Stimulated activated CD4-positive, alpha-beta T cell treated with anti-CD3 and anti-CD28 coated beads, Interleukin-15, amount 100 ng/mL, for 24 hours (primary cell): ENCODE measurements at places on chromosomes 5 and 9.

- DNase-seq: peak; percentile 60
These were observed 315.6 kb downstream of the MTRR start for GRCh38 chr5:8184455-8185063.

DNA sequence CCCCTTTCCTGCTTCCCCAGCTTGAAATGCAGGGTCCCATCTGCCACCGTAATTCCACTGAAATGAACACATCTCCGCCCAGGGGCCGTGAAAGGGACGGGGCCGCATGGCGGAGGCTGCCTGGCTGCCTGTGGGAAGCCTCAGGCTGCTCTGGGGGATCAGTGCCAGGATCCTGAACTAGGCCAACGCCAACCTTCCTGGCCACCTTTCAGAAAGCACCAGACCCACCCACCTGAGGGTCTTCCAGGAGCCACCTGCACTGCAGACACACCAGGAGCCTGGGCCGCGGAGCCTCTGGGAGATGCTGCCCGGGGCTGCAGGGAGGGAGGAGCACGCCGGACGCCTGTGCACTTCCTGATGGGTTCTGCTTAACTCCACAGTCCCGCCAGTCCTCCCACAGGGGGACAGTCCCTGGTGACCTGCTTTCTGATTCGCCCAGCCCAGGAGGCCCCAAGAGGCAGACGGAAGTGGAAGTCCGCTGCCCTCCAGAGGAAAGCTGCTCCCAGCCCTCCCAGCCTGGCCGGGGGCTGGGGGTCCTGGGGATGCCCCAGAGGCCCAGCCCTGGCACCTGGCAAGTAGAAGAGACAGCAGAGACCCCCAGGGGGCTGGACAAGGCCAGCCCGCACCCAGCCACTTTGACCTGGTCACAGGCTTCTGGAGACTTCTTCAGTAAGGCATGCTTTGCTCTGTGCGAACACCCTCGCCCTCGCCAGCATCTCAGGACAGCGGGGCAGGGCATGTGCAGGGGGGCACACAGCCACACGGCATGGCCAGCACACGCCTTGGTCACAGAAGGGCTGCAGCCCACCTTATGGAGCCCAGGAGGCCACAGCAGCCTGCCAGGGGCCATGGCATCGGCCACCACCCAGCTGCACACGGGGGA, at the start of gene CARD9:
CARD9 (minus strand) TSS at position 370 of the 883 bp plus-strand sequence. CDS start 1,591 bp downstream, outside the sequence.
- DNase-seq: peak; percentile 54

GRCh38 chr5:134539732-134540131, 14.3 kb downstream of the JADE2 start:
- no peak for DNase-seq

GRCh38 chr5:115948091-115948534, 14.2 kb upstream of the LVRN start:
- no peak for DNase-seq

GRCh38 chr5:143359869-143360268, 43.6 kb downstream of the NR3C1 start:
- no peak for DNase-seq

DNA sequence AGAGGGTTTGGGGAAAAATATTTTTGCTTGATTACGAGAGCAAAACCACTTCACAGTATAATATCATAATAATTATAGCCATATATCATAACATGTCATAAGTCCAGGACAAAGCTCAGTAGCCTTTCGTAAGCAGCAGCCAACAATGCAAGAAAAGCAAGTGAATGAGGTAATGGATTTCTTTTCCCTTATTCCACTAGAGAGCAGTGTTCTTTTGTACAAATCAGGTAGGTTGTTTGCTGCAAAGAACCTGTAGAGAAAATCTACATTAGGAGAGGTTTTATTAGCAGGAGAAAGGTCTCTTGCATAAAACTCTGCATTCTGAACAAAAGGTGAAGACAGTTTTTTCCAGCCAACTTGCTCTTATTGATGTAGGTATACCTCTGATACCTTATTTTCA, 1033.4 kb downstream of the TLE4 start:
- DNase-seq: no peak

DNA sequence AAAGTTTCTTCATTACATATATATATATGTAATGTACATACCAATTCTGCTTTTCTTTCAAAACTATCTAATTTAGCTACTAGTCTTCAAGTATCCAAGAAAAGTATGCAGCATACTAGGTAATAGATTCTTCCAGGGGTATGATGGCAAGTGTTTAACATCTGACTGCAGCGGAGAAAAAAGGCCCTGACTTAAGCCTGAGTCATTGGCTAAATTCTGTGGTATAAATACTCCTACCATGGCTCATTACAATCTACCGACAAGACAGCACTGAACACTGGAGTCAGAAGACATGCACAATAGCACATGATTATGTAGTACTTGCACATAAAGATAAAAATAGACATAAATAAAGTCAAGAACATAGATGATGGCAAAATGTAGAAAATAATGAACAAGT, 439.9 kb downstream of the BRINP1 start:
- no peak for DNase-seq

DNA sequence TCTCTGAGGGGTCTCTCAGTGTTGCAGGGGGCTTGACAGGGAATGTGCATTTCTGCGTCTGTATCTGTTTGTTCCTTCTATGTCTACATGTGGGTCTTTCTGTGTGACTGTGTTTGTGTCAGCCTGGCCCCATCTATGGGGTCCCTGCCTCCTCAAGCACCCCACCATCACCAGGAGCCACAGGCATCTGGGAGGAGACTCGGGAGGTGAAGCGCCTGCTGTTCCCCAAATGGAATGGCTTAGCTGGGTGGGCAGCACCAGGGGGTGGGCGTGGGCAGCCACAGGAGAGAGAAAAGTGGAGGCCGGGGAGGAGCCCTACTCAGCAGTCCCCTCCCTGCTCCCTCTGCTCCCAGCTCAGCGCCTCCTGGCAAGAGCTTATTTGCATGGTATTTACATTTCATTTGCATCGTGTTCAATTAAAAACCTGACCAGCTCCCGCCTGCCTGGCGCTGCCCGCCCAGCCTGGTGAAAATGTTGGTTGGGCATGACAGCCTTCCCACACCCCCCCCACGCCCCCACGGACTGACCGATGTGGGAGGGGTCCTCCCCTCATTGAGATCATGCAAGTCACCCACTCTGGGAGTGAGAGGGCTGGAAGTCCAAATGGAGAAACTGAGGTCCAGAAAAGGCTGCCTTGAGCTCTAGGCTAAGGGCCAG, 50.5 kb downstream of the CXXC5 start:
- DNase-seq: no peak

GRCh38 chr9:81132796-81133195, 556.6 kb downstream of the TLE1 start:
- DNase-seq: no peak

DNA sequence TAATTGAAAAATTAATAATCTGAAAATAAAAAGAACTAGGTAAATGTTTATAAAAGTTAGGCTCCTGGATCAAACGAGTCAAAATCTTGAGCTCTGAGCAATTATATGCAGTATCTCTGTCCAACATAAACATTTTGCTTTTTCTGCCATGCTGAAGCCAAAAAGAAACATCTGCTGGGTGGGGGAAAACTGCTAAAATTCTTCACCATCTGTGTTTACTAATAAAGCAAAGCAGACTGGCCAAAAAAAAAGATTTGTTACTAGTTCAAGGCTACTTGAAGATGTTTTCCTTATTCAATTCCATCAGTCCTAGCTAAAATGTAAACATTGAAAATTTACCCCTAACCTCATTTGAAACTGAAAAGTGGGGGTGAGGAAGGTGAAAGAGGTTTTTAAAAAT, 29.7 kb downstream of the GTF3C4 start:
- no peak for DNase-seq

DNA sequence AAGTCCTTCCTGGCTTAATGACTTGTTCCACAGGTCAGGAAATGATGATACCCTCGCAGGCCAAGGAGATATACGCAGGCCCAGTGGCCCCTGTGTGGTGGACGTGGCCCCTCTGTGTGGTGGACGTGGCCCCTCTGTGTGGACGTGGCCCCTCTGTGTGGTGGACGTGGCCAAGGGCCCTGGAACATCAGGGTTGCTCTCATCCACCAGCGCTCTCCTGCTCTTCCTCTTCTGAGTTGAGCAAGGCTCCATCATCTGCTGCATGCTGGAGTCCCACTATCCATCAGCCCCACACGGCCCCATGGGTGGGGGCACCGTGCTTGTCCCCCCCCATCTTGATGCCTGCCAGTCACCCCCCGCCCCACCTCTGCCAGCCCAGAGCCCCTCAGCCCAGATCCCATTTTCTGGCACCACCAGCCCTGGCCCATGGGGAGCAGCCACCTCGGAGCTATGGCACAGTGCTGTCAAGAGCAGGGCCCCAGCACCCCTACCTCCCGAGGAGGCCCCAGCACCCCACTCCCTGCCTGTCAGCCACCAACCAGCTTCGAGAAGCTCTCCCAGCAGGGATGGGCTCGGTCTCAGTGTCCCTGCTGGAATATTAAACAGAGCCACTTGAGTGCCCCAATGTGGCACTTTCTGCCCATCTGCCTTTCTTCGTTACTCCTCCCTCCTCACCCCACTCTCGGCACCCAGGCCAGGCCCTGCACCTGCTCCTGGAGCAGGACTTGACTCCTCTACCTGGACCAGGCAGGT, 8.1 kb downstream of the LRRC14B start:
- no peak for DNase-seq

DNA sequence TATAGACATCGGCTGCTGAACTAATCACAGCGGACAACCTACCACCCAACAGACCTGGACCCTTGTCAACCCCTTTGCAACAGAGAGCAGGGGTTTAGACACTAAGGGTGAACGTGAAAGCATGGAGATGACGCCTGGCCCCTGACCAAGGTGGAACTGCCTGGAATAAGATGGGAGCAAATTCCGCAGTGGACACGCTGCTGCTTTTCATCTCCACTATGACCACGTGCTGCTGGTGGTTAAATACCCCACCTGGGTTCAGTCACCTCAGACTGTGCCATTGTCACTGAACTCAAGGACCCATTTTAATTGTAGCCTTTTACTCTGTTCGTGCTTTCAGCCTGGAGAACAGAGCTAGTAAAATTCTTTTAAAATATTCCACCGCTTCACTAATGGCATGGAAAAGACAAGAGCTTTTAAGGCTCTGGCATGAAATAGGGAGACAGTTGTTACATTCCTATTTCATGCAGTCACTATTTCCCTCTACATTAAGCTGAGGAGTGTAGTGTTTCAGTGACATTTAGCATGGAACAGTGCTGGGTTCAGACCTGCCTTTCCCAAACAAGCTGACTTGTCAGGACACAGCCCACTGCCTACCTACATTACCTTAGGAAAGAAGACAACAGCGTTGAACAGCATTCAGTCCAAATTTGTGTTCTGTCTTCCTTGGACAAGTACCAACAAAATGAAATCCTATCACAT, 96.8 kb downstream of the ANKRD18B start:
- no peak for DNase-seq

- DNase-seq: no peak
These were observed 245.8 kb downstream of the PJA2 start for GRCh38 chr5:109164001-109164400.

DNA sequence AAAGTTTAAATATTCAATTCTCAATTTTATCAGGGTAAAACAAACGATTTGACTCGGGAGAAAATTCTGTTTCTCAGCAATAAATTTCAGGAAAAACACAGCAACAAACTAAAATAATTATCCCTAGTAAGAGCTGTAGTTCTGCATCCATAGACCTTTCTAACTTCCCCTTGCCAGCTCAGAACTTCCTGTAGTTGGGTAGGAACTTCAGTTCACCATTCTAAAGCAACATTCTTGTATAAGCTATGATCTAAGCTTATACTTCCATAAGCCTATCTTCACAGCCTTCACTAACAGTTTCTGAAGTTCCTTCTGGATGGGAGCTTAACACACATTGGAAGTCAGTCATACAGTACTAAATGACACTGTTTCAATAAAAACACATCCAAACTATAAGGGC, 96.6 kb downstream of the UBAP2 start:
- no peak for DNase-seq

GRCh38 chr5:54013556-54014194, 296.7 kb downstream of the ARL15 start:
- peak; percentile 57 for DNase-seq

GRCh38 chr9:127712867-127713266, 2.6 kb downstream of the PTRH1 start:
- no peak for DNase-seq

- no peak for DNase-seq
These were observed 20.1 kb upstream of the HAPLN1 start for GRCh38 chr5:83740741-83741140.

GRCh38 chr5:82922086-82922734, 155.0 kb downstream of the TMEM167A start:
- DNase-seq: no peak

- DNase-seq: no peak
These were observed 6.3 kb downstream of the FGF10 start for GRCh38 chr5:44382894-44383293.

DNA sequence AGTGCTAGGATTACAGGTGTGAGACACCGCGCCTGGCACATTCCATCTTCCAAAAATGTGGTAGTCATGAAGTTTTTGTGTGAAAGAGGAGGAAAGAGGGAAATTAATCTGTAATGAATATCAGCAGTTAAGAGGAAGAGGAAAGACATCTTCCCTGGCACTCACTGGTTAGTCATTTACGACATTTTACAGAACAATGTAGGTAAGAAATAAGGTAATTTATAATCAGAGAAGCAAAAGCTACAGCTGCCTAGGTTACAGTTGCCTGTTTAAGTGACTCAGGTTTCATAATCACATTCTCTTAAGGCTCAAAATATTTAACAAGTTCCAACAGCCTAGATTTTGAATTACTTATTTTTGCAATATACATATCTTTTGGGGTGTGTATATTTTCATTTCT, 26.9 kb downstream of the CNOT6 start:
- DNase-seq: no peak

- DNase-seq: no peak
These were observed 62.1 kb downstream of the C9orf50 start for GRCh38 chr9:129558551-129559505.

DNA sequence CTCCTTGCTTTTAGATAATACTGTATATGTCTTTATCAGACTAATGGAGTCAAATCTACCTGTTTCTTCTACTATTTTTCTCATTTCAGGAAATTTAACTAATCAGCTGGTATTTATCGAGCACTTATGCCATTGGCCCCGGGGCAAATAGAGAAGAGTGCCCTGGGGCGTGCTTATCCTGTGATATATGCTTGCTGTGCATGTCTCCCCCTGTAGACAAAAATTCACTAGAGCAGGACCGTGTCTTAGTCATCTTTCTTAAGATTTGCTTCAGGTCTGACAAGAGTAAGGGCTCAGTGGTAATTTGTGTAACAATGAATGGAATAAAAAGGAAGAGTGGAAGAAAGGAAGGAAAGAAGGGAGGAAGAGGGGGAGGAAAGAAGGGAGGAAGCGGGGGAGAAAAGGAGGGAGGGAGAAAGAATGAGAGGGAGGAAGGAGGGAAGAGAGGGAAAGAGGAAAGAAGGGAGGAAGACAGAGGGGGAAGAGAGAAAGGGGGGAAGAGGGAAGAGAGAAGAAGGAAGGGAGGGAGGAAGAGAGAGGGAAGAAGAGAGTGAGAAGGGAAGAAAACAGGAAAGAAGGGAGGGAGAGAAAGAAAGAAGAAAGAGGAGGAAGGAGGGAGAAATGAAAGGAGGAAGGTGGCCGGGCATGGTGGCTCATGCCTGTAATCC, 295.7 kb upstream of the PANK3 start:
- no peak for DNase-seq

DNA sequence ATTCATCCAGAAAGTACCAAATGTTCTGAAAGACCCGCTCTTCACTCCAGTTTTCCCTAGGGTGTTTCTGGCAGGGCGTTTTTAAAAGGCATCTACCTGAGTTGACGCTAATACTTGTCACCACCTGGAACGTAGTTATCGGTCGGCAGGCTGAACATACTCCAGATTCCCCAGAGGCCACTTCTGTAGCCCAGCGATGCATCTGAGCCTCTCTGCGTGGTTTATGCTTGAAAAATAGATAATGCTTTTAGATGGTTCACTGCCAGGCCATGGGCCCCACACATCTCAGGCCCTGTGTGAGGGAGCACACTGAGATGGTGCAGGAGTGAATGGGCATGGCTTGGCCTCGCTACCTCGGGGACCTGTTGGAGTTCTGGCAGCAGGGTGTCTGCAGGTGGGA, 33.0 kb upstream of the NCS1 start:
- DNase-seq: no peak
